ENCODE measurements at places on chromosomes 1 and 21. TPM values are rescaled to one million over a fixed set of nuclear protein-coding genes. Genes with fewer than 3 reads are reported as not detected.

CADM3 gene
- total RNA-seq: 0.85 TPM

EGLN1 gene
- 64.4 TPM for total RNA-seq

IFNLR1 gene
- total RNA-seq: 2.0 TPM

PPIAL4G gene
- not detected for total RNA-seq

FRRS1 gene
- 4.7 TPM for total RNA-seq

CHD5 gene
- 0.78 TPM for total RNA-seq

GUCA2B gene
- not detected for total RNA-seq

FCAMR gene
- not detected for total RNA-seq

VHLL gene
- total RNA-seq: not detected

THEM5 gene
- not detected for total RNA-seq

ADORA3 gene
- total RNA-seq: 1.3 TPM

CFAP107 gene
- not detected for total RNA-seq

FLG2 gene
- not detected for total RNA-seq

AK5 gene
- total RNA-seq: 0.47 TPM

GAS5 gene
- 48.0 TPM for total RNA-seq

TTC3 gene
- total RNA-seq: 48.1 TPM

LRRC47 gene
- 70.6 TPM for total RNA-seq

CLEC20A gene
- total RNA-seq: not detected

AGMAT gene
- 0.30 TPM for total RNA-seq

TRPM2 gene
- 0.40 TPM for total RNA-seq

AKR1A1 gene
- total RNA-seq: 42.1 TPM

EDARADD gene
- total RNA-seq: 0.57 TPM

FAM229A gene
- total RNA-seq: 1.6 TPM

CXADR gene
- total RNA-seq: 38.2 TPM

DIRAS3 gene
- total RNA-seq: 13.8 TPM

LEPR gene
- 8.0 TPM for total RNA-seq

All from heart right ventricle (tissue), 16 donors.